NCI-H187 treated with DMSO at 0.1 percent for 48 hours (cell line): ENCODE measurements at places on chromosomes 11 and 22.

DNA sequence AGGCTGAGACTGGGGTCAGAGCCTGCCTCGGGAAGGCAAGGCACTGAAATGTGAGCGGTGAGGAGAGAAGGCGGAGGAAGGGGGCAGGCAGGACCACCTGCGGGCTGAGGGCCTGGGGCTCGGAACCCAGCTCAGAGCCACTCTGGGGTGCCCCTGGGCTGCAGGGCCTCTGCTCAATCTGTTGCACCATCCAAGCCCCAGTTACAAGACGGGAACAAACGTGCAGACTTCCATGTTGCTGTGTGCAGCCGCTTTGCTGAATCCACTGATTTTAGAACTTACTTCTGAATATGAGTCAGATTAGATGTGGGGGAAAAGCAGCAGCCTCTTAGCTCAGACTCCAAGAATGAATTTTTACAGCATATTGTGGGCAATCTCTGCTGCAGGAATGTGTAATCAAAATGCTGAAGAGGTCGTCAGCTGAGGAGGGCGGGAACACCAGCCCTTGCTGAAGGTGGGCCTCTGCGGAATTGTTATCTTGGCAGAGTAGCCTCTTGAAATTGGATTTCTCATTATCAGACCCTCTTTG is 21.6 kb downstream of the PARVG start:
- no peak for DNase-seq

DNA sequence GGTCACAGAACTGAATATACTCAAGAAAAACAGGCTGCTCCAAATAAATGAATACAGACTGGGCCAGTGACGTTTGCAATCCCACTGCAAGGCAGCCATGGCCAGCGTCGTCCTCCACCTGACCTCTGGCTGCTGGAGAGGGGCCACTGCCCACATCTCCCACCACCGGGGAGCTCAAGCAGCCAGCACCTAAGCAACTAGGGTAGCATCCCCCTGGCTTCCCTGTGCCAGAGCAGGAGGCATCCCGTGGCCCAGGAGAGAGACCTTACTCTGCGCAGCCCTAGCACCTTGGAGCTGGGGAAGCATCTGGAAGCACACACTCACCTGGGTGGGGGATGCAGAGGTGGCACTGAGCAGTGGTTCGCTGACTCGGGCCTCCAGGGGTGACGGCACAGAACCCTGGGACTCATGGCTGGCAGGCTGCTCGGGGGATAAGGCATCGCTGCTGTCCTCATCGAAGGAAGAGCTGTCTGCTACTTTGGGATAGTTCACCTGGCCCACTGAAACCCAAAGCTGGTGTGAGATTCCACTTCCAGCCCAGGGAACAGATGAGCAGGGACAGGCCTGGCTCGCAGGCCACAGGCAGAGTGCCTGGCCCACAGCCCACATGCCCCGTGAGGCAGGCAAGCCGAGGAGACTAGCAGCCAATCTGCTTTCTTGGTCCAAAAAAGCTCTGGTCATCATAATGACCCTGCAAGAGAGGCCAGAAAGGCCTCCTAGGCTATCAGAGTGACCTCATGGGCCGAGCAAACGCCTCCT is 53.7 kb downstream of the SGSM3 start:
- no peak for DNase-seq

- no peak for DNase-seq
These were observed 350.4 kb upstream of the B3GAT1 start for GRCh38 chr11:134762248-134763029.

- no peak for DNase-seq
These were observed 155.1 kb upstream of the CADM1 start for GRCh38 chr11:115659061-115659963.

GRCh38 chr11:96293598-96294021 is 49.4 kb downstream of the MAML2 start:
- DNase-seq, result no peak

DNA sequence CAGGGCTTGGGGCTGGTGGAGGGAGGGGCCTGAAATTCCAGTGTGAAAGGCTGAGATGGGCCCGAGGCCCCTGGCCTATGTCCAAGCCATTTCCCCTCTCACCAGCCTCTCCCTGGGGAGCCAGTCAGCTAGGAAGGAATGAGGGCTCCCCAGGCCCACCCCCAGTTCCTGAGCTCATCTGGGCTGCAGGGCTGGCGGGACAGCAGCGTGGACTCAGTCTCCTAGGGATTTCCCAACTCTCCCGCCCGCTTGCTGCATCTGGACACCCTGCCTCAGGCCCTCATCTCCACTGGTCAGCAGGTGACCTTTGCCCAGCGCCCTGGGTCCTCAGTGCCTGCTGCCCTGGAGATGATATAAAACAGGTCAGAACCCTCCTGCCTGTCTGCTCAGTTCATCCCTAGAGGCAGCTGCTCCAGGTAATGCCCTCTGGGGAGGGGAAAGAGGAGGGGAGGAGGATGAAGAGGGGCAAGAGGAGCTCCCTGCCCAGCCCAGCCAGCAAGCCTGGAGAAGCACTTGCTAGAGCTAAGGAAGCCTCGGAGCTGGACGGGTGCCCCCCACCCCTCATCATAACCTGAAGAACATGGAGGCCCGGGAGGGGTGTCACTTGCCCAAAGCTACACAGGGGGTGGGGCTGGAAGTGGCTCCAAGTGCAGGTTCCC is at the start of gene APOC3:
APOC3 (plus strand) TSS at position 383 of the 659 bp plus-strand sequence. CDS start 676 bp downstream, outside the sequence.
- no peak for DNase-seq

- DNase-seq, result peak; percentile 39
These were observed 227.6 kb upstream of the PITPNB start for GRCh38 chr22:28146401-28147314.

DNA sequence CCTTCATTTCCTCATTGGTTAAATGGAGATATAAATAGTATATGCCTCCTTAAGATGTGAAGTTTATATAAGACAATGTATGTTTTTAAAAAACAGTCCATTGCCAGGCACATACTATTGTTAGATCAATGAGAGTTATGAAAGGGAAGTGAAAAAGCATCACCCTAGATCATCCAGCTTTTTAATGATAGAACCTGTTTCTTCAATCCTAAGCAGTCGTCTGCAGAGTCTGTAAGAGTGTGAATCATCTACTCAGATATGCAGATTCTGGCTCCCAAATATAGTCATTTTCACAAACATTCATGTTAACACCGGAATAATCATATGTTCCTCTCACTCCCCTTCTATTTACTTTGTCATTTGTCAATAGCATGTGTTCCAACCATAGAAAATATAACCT is 65.3 kb upstream of the SLN start:
- no peak for DNase-seq

GRCh38 chr11:80155412-80156017 is 714.7 kb upstream of the TENM4 start:
- DNase-seq, result peak; percentile 71

DNA sequence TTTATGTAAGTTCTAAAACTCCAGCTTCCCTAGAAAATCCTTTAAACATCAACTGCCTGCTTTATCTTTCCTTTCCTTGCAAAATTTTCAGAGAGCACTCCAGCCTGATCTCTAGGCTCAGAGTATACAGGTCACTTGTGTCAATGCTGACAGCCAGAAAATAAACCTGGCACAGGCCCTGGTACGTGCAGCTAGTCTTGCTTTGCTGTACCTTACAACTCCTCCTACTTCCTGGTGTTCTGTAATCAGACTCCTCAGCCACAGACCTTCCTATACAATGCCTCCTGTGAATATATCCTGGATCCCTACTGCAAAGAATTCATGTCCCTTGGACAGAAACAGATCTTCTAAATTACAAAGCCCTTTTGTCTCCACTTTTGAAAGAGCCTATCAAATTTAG is 24.2 kb upstream of the TMEM123 start:
- DNase-seq, result no peak

- no peak for DNase-seq
These were observed 40.6 kb upstream of the TUB start for GRCh38 chr11:8040261-8040920.

DNA sequence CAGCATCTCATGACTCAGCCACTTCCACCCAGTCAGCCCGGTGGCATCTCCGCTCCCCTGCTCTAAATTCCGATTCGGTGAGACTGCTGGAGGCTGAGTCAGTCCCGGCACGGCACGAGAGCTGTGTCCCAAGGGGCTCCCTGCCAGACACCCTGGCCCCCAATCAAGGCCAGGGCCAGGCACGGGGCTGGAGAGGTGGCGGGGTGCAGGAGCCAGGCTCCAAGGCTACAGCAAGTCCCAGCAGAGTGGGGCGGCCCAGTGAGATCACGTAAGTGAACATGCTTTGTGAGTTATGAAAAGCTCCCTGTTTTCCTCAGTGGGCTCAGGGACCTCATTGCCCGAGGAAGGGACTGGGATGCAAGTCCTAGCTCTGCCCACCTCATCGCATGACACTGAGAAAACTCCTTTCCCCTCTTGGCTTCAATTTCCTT is 3.0 kb downstream of the C11orf68 start:
- no peak for DNase-seq

DNA sequence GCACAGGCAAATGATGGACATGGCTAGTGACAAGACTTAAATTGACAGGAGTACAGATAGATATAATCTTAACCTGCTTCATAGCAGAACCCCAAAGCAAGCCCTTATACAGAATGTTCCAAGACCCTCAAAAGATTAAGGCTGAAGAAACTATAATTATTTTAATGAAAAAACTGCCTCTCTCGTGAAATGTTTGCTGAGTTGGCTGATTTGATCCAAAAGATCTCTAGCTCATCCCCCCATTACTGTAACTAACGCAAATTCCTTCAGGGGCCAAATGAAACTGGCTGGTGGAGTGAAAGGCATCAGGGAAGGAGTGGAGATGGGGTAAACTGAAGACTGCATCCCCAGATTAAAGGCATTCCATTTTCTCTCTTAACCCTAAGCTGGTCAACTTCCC is 19.3 kb downstream of the ALG9 start:
- no peak for DNase-seq

DNA sequence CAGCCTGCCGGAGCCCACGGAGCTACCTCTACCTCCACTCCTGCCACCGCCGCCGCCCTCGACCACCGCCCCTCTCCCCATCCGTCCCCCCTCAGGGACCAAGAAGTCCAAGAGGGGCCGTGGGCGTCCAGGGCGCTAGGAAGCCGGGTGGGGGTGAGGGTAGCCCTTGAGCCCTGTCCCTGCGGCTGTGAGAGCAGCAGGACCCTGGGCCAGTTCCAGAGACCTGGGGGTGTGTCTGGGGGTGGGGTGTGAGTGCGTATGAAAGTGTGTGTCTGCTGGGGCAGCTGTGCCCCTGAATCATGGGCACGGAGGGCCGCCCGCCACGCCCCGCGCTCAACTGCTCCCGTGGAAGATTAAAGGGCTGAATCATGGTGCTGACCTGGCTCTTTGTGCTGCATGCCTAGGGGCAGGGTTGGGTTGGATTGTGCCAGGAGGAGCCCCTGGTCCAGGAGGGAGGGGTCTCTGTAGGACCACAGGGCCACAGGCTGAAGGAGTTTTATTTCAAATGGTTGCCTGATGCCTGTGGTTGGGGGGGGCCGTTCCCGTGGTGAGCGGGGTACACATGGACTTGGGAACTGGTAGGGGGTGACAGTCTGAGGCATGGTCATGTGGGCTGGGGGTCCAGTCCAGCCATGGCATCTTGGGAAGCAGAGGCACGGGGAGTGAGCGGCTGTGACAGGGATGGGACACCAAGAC is 2.3 kb downstream of the PTPRCAP start:
- no peak for DNase-seq

DNA sequence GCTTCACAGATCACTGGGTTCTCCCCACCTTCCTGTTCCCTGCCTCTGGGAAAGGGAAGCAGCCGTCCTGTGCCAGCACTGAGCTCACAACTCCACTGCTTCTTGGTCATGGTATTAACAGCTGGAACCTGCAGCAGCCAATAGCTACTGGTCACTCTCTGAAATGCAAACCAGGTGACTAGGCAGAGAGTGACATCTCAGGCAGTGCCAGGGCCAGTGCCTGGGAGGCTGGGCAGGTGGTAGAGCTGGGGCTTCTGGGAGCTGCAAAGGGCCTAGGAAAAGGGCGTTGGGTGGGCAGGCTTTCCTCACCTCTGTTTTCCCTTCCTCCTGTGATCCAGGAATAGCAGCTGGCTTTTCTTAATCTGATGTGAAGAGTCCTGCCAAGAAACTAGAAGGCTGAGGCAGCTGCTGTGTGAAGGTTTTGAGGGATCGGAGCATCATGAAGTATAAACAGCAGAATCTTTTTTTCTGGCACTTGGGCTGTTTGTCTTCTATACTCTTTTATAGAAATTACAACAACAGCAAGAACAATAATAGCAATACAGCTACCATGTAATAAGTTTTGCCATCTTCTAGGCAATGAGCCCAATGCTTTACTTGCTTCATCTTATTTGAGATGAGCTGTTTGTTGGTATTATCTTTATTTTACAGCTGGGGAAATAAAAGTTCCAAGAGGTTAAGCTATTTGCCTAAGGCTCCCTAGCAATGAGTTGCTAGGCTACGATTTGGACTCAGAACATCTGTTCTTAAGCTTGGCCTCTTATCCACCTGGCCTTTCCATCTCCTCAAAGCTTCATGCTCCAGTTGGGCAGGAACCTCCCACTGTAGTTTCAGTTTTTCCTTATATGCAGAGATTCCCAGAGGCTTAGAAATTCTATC is 22.0 kb upstream of the CD44 start:
- DNase-seq, result peak; percentile 44

DNA sequence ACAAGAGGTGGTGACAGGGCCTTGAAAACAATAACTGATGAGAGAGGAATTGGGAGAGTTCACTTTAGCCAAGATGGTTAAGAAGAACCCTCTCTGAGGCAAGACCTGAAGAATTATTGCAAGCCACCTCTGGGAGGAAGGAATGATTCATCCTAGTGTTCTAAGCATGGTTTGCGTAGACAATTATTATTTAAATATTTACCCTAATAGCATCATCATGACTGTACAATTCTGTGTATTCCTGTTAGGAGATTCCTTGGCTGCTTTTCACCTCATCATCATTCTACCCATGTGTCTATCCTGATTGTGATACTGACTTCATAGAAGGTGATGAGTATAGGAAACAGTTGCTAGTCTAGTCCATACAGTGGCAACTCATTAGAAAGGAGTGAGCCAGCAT is 264.4 kb downstream of the DDX10 start:
- DNase-seq, result no peak

DNA sequence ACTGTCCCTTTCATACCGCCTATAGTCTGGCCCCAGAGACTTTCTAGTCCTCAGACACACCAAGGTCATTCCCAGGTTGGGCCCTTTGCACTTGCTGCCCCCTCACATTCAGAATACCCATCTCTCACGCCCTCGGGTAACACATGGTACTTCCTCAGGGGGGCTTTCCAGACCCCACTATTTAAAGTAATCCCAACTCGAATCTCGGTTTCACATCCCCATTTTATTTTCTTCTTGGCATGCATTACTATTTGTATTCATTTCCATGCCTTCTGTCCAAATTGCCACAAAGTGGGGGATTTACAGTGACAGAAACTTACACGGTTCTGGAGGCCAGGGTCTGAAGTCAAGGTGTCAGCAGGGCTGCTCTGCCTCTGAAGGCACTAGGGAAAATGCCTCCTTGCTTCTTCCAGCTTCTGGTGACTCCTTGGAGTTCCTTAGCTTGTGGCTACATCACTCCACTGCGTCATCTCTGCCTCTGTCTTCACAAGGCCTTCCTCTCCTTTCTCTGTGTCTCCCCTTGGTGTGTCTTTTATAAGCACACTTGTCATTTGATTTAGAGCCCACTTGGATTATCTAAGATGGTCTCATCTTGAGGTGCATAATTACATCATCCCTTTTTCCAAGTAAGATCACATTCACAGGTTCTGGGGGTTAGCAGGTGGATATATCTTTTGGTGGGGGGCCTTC is 15.1 kb downstream of the RCN1 start:
- DNase-seq, result no peak
